NCI-H226 (cell line): ENCODE measurements at places on chromosomes 7 and 10.

DNA sequence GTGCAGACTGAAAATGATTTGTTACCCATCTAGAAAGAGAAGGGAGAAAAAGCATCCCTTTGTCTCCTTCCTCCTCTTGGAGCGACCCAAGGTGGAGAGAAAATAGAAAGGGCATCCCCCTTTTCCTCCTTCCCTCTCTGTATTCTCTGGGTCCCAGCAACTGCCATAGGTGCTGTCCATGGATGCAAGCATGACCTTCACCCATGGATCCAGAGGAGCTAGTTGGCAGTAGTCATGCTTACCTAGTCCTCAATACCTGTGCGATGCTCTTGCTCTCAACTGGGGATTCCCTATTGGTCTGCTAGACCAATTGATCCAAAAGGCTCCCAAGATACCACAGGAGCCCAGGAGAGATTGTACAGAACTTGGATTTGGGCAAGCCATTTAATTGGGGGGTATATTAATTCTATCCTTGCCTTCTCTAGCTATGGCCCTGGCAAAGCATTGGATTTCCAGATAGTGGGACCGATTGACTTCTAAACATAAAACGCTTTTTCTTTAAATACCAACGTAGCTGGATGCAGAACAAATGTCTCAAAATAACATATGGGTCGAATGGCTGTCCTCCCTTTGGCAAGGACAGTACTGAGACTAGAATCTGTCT lies 547.8 kb upstream of the IGFBP3 start:
- DNase-seq = no peak

DNA sequence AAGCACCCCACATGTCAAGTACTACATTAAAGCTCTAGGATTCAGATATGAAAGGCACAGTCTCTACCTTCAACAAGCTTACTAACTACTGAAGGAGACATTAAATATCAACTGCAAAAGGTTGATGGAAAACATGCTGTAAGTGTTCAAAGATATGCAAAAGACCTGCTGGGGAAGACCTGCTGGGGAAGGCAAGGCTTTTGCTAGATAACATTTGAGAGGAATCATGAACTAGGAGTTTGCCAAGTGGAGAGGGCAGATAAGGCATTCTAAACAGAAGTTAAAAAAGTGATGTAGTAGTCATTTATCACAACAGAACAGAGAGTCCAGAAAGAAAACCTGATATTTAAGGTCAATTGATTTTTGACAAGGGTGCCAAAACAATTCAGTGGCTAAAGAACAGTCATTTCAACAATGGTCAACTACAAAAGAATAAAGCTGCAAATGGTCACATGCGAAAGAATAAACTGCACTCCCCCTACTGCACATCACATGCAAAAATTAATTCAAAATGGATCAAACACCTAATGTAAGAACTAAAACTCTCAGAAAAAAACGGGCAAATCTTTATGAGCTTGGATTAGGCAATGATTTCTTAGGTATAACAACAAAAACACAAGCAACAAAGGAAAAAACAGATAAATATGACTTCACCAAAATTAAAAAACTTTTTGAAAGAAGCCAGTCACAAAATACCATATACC lies 23.0 kb upstream of the MSS51 start:
- no peak for DNase-seq

GRCh38 chr10:119517235-119518141 lies 25.0 kb downstream of the RGS10 start:
- DNase-seq = no peak

- DNase-seq = no peak
These were observed 219.8 kb downstream of the CTNNA3 start for GRCh38 chr10:67476201-67476600.
